ENCODE measurements at places on chromosomes 1 and 21.
A peak's percentile ranks its signal among the peaks of the same experiment; 100 is the strongest.

GRCh38 chr1:40954626-40955025 lies 24.9 kb upstream of the CTPS1 start:
- no peak for DNase-seq

GRCh38 chr1:56527548-56528302 lies 51.6 kb downstream of the PLPP3 start:
- no peak for DNase-seq

- no peak for DNase-seq
These were observed 102.6 kb downstream of the ADSS2 start for GRCh38 chr1:244349103-244349531.

GRCh38 chr1:16248603-16249516 lies 11.9 kb upstream of the CPLANE2 start:
- DNase-seq, result peak; percentile 80

- DNase-seq, result peak; percentile 61
These were observed 36.3 kb downstream of the KCNJ15 start for GRCh38 chr21:38293113-38293512.

- peak; percentile 33 for DNase-seq
These were observed 17.3 kb downstream of the SLAMF1 start for GRCh38 chr1:160629286-160630210.

DNA sequence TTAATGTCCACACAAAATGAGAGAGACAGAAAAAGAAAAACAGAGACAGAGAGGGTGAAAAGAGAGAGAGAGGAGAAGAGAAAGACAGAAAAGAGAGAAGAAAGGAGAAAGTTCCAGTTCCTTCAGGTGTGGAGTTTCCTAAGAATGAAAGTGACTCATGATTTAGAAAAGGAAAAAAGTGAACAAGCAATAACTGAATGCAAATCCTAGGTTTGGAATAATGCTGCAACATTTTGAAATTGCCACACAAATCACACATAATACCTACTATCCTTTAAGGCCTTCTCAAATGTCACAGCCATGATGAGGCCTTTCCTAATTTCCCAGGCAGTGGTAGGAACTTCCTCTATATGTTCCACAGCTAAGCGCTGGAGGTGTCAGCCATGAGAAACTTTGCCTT lies 31.5 kb upstream of the XPR1 start:
- no peak for DNase-seq

DNA sequence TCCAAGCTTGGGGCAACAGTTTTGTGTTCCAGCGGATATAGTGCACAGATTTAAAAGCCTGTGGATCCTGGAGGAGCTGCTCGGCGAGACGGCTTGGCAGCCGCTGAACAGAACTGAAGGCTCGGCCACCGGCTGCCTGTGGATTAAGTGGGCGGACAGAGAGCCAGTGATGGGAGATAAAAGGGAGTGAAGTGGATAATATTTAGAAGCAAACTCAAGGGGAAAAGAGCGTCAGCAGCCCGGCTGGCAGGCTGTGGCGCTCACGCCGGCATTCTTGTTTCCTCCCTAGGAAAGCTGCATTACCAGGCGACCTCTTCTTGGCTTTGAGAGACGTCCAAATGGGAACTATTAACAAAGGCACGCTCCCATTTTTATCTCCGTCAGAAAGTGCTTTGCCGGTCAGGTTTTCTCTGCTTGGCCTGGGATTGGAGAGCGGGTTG lies 10.4 kb downstream of the TRABD2B start:
- peak; percentile 59 for DNase-seq

DNA sequence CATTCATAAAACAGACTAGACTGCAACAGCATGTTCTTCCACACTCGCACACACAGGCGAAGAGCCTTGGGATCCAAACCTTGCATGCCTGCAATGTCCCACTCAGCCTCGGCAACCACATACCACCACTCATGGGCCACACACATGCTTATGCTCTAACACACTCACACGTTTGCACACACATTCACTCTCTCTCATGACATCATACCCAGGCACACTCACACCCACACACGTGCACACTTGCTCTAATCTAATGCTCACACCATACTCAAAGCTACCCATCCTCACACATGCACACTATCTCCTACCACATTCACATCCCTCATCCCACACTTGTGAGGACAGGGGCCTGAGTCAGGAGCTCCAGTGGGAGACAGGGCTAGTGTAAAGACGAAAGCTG lies 50.3 kb downstream of the GRIK3 start:
- DNase-seq, result no peak

DNA sequence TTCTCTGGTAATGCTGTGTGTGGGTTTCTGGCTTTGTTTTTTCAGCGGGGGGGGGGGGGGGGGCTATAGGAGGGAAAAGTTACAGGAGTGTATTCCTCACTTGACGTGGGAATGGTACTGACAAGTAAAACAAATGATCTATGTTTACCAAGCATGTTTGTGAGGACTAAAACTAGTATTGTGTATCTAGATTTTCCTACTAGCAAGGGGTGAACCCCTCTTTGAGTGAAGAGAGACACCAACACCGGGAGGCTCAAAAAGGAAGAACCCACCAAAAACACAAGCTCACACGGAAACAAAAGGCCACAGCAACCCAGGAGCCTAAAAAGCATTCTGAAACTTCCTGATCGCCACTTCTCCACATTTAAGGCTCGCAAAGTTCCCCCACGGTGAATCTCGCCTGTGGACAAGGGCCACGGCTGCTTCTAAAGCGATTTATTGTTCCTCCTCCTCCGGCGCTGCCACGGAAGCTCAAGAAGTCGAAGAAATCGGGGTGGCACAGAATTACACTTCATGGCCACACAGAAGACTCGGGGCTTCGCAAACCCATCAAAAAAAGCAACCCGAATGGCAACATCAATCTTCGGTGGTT lies 703 bp downstream of the PUM1 start:
- DNase-seq, result peak; percentile 19

- no peak for DNase-seq
These were observed 9.6 kb downstream of the P3H1 start for GRCh38 chr1:42756956-42757891.

GRCh38 chr1:224666078-224666477 lies 50.0 kb downstream of the CNIH3 start:
- no peak for DNase-seq

GRCh38 chr1:55318116-55318817 lies 103.1 kb upstream of the USP24 start:
- DNase-seq, result no peak

- no peak for DNase-seq
These were observed 288.0 kb downstream of the BACH1 start for GRCh38 chr21:29586696-29587095.

DNA sequence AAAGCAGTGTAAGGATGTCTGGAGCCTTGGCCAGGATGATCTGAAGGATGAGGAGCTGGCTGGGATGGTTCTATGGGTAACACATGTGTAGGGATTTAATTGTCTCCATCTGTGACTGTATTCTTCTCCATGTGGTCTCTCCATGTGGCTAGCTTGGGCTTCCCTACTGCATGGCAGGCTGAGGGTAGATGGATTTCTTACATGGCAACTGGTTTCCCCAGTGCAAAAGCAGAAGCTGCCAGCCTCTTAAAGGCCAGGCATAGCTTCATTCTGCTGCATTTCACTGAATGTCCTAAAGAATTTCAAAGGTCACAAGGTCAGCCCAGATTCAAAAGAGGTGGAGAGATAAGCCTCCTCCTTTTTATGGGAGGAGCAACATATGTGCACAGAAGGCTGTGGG lies 61.7 kb downstream of the XCL2 start:
- DNase-seq, result no peak

DNA sequence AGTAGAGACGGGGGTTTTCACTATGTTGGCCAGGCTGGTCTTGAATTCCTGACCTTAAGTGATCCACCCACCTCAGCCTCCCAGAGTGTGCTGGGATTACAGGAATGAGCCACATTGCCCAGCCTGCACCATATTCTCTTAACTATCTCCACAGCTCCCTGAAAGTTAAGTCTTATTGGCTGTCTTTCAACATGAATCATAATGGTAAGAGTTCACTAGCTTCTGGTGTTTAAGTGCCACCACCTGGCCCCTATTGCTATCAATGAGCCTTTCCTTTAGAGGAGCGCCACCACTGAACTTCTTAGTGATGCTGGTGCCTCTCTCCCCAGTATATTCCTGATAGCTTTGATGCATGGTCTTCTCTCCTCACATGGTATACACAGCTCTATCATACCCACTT lies 15.7 kb downstream of the ZFYVE9 start:
- DNase-seq, result no peak

GRCh38 chr1:236451796-236452373 lies 57.8 kb downstream of the EDARADD start:
- DNase-seq, result peak; percentile 19
